ENCODE measurements at places on chromosomes 4 and X.

DNA sequence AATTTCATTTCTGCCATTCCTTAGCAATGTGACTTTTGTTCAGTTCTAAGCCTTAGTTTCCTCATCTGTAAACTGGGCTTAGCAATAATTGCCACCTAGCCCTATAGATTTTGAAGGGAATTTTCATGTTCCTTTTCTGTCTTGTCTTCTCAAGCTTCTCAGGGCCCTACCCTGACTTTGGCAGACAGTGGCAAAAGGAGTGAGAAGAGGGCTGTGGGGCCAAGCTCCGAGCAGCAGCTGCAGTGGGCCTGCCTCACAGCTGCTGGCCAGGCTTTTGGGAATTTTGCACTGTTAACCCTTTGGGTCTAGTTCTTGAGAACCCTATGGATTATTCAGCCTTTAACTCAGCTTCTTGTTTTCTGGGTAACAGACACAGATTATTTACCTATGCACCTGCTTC, 67.6 kb upstream of the IGSF1 start:
- DNase-seq = no peak

- DNase-seq = no peak
Observed at GRCh38 chr4:6227412-6228157, 27.2 kb upstream of the JAKMIP1 start.

GRCh38 chr4:6539009-6539764, 35.8 kb upstream of the MAN2B2 start:
- DNase-seq = no peak

DNA sequence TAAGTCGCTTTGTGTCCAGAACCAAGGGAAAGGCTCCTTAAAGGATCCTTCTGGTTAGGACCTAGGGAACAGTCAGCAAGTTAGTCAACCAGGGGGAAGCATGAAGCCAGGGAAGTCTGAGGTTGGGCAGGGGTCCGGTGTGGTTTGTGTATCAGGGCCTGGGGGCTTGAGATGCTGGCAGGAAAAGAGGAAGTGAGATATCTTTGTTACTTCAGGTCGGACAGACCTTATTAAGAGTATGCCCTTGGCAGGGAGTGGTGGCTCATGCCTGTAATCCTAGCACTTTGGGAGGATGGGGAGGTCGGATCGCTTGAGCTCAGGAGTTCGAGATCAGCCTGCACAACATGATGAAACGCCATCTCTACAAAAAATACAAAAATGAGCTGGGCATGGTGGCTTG, 52.3 kb upstream of the TRPC5OS start:
- no peak for DNase-seq

DNA sequence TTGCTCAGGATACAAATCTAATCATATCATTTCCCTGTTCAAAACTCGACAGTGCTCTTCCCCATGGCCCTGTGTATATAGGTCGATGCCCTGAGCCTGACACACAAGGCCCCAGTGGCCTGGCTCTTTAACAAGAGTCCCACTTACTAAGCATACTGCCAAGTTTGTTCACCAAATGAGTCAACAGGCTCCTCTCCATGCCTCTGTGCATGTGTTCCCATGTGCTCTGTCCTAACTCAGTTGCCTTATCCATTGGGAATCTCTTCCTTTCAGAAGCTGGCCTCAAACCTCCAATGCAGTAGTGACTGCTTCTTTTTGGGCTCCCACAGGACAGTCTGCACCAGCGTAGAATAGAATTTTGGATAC, 18.9 kb upstream of the CXCR3 start:
- no peak for DNase-seq

DNA sequence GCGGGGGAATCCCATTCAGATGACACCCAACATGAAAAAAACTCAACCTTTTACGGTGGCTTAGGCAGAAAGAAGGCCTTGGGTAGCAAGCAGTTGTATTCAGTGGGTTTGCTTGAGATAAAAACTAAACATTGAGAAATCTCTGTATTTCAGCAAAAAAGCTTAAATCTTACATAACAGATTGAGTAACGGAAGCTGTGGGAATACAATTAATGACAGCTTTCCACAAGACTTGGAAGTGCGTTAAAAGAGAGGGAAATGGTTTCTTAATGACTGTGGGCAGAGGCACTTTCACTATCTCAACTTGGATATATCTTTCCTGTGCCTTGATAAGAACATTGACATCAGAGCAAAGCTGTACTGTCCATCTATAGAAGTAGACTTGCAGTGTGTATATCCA, 418.5 kb upstream of the HS3ST1 start:
- DNase-seq = no peak

DNA sequence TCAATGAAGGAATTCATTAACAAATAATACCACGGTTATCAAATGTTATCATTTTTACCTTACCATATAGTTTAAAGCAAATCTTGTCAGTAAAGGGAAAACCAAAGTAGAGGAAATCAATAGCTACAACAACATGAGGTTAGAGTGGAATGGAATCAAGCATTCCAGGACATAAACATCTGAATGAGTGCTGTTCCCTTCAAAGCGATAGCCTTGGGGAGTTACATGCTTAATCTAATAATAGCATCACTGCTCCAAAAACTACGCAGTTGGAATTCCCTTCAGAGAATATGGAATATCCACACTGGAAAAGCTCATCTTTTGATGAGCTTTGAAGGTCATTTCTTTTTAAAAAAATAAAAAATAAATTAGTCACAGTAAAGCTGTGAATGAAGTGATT, 31.2 kb downstream of the PDE5A start:
- no peak for DNase-seq

GRCh38 chrX:85882601-85883000, 164.8 kb downstream of the CHM start:
- no peak for DNase-seq

DNA sequence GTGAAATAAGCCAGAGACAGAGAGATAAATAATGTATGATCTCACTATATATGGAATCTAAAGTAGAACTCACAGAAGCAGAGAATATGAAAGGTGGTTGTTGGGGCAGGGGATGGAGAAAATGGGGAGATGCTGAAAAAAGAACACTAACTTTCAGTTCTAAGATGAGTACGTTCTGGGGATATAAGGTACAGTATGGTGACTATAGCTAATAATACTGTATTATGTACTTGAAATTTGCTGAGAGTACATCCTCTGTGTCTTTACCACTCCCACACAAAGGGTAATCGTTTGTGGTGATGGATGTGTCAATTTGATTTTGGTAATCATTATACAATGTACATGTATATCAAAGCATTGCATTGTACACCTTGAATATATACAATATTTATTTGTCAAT, 6.6 kb downstream of the FBXL5 start:
- DNase-seq = no peak

GRCh38 chrX:66024092-66024467, 15.8 kb downstream of the VSIG4 start:
- no peak for DNase-seq
